ENCODE measurements at places on chromosomes 2 and 18.
A peak's percentile ranks its signal among the peaks of the same experiment; 100 is the strongest.

- DNase-seq = no peak
Measured at GRCh38 chr2:45992021-45992740, 305.0 kb upstream of the EPAS1 start.

- no peak for DNase-seq
Measured at GRCh38 chr2:213806125-213806726, 522.0 kb downstream of the SPAG16 start.

- DNase-seq = no peak
Measured at GRCh38 chr2:217899231-217900009, 103.4 kb downstream of the TNS1 start.

GRCh38 chr2:196324211-196324610 lies 152.8 kb upstream of the STK17B start:
- DNase-seq = no peak

DNA sequence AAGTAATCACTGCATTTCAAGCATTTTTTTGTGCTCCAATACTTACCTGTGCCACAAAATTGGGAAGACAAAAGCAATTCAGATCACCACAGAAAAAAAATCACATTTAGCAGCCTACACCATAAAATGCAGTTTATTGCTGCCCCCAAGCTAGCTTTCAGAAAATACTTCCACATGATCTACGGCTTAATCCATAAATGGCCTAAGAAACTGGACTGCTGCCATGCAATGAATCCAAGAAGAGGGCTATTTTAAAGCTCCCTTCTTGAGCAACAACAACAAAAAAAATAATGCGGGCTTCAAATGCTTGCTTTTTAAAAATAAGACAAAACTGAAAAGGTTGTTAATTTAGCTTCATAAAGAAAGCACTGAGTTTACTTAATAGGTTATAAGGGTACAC lies 272.3 kb downstream of the RAD51AP2 start:
- no peak for DNase-seq

DNA sequence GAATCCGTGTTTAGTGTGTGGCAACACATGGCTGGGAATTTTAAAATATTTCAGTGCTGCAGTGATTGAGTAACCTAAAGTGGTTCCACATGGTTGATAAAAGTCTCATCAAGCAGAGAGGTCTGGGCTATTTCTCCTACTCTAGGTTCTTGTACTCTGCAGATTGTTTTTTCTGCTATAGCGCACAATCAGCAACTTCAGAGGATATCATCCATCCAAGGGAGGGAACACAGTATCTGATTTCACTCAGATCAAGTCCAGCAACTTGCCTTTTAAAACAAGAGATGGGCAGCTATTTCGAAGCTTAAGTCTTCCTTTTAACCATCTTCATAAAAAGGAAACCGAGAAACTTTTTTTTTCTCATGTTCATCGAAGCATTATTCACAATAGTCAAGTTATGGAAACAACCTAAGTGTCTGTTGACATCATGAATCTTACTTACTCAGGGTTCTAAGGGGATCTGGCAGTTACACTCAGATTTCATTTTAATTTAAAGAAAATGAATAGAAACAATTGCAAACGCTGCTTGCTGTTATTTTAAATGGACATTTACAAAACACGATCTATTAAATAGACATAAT lies 172.7 kb upstream of the TRIB2 start:
- DNase-seq = no peak

DNA sequence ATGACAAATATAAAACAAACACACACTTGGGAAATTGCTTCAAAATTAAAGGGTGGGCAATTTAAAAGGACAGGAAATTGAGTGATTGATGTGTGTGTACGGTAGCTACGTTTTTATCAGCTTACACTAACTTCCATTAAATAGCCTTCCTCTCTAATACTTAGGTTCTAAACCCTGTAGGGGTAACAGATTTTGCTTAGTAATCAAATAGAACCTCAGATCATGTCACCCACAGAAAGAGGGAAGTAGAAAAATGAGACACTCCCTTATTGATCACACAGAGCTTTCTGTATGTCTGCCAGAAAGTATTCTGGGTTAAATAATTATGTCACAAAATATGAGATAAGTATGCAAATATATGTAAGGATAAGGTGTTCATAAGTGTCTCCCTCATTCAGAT lies 93.3 kb downstream of the ICA1L start:
- DNase-seq = no peak

- DNase-seq = no peak
Measured at GRCh38 chr18:24342347-24342746, 55.3 kb downstream of the OSBPL1A start.

GRCh38 chr18:7784171-7784570 lies 217.1 kb downstream of the PTPRM start:
- no peak for DNase-seq

GRCh38 chr2:109446278-109447131 lies 167.3 kb downstream of the SEPTIN10 start:
- DNase-seq = no peak

DNA sequence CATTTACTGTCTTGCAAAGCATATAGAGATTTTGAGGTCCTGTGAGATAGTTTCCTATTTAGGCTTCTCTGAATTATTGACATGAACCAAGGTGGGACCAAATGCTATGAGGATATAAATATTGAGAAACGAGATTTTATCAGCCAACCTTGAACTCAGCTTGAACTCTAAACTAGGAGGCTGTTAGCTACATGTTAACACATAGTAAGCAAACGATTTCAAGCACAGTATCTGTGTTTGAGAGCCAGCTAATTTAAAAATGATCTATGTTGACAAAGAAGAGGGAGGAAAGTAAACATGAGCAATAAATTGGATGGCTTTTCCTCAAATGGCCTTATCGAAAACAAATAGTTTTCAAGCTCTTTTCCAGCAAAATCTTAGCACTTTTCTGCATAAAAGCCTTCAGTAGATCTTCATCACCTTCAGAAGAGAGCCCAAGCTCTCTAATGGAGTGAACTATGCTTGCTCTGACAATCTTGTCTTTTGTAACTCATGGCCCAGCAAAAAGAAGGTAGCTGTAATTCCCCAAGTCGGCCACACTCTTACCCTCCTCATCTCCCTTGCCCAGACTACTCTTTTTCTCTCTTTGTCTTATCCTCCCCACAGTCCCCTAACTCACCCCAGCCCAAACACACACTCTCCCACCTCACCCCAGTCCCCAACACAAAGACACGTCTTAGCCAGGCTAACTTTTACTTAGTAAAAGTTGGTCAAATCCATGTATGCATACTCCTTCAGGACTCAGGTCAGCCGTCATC lies 14.7 kb downstream of the CD28 start:
- DNase-seq = no peak

GRCh38 chr2:230762317-230762896 lies 49.8 kb downstream of the CAB39 start:
- DNase-seq = no peak

- no peak for DNase-seq
Measured at GRCh38 chr2:37284381-37284780, 40.3 kb downstream of the PRKD3 start.

DNA sequence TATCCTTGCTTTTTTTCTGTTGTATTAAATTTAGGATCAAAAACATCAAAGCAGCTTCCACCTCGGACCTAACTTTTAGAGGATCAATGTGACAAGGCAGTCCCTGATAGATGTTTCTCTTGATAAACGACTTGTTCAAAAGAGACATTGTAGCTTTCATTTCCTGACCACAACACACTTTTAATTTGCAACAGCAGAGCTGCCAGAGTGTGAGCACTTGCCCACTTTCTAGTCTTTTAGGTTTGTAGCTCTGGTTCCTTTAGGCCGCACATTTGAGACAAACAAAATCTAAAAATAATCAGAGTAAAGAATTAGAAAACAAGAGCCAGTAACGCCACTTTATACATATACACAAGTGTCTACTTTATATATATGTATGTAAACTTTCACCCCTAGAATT lies 3.1 kb downstream of the FIGN start:
- DNase-seq = no peak

DNA sequence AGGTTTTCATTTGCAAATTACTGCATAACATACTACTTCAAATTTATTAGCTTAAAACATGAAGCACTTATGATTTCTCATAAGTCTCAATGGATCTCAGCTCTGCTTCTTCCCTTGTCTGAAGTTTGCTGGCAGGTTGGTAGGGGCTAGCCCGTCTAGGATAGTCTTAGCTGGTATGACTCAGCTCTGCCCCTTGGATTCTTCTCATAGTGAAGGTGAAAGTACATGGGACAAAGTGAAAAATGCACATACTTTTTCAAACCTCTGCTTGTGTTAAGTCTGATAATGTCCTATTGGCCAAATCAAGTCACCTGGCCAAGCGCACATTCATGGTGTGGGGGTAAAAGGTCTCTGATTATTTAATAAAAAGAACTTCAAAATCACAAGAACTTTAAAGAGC lies 184.8 kb upstream of the VWC2L start:
- DNase-seq = no peak

DNA sequence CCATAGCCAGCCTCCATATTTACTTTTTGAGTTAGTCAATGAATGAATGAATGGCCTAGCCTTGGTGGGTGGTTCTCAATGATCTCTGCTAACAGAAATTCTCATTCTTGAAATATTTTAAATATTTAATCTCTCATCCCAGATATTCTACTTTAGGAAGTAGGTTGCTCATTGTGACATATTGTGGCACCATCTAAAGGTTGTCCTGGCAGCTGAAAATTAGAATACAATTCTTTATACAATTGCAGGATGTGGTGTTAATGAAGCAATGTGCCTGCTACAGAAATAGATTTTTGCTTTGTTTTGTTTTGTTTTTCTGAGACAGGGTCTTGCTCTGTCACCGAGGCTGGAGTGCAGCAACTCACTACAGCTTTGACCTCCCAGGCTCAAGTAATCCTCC lies 35.8 kb downstream of the SCG2 start:
- DNase-seq = no peak

GRCh38 chr18:70366174-70366573 lies 77.3 kb downstream of the SOCS6 start:
- DNase-seq = no peak

GRCh38 chr2:205808486-205809121 lies 126.3 kb downstream of the NRP2 start:
- no peak for DNase-seq

DNA sequence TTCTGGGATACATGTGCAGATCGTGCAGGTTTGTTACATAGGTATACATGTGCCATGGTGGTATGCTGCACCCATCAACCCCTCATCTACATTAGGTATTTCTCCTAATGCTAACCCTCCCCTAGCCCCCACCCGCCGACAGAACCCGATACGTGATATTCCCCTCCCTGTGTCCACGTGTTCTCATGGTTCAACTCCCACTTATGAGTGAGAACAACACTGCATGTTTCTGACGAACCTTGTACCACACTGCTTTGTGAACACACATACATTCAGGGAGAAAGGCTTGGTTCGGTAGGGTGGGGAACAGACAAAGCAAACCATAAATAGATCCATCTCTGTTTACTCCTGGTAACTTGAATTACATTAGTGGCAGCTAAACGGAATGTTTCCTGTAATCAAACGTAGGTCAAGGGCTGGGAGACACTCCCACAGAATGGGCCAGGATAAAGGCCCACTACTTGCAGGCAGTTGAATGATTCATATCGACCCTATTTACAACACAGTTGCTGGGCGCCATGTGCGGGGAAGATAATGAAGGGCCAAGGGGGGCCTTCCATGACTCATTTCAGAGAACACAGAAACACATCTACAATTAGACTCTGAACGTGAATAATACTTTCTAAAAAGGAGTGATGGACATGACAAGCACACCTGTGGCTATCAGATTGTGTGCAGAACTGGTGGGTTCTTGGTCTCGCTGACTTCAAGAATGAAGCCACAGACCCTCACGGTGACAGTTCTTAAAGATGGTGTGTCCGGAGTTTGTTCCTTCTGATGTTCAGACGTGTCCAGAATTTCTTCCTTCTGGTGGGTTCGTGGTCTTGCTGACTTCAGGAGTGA lies 56.8 kb upstream of the KIDINS220 start:
- DNase-seq = no peak

GRCh38 chr2:72157871-72158771 lies 10.5 kb upstream of the CYP26B1 start:
- DNase-seq = no peak

- DNase-seq = peak; percentile 15
Measured at GRCh38 chr18:57527556-57528229, 58.8 kb downstream of the FECH start.

GRCh38 chr2:138654146-138654545 lies 126.0 kb downstream of the NXPH2 start:
- no peak for DNase-seq

- no peak for DNase-seq
Measured at GRCh38 chr2:24920098-24920808, at the start of gene ADCY3. ADCY3 (minus strand) TSS chr2:24920237; CDS start chr2:24918987, 1,250 bp downstream.

GRCh38 chr2:236802862-236803261 lies 233.2 kb downstream of the ACKR3 start:
- DNase-seq = no peak

- DNase-seq = no peak
Measured at GRCh38 chr2:112161431-112162145, 23.4 kb downstream of the FBLN7 start.

All from NCI-H524 treated with DMSO at 0.1 percent for 48 hours (cell line).